ENCODE measurements at places on chromosomes 11 and 22. TPM values are rescaled to one million over a fixed set of nuclear protein-coding genes. Genes with fewer than 3 reads are reported as not detected.
A peak's percentile ranks its signal among the peaks of the same experiment; 100 is the strongest.

GRCh38 chr11:116051494-116051893, 547.3 kb upstream of the CADM1 start:
- DNase-seq = no peak

DNA sequence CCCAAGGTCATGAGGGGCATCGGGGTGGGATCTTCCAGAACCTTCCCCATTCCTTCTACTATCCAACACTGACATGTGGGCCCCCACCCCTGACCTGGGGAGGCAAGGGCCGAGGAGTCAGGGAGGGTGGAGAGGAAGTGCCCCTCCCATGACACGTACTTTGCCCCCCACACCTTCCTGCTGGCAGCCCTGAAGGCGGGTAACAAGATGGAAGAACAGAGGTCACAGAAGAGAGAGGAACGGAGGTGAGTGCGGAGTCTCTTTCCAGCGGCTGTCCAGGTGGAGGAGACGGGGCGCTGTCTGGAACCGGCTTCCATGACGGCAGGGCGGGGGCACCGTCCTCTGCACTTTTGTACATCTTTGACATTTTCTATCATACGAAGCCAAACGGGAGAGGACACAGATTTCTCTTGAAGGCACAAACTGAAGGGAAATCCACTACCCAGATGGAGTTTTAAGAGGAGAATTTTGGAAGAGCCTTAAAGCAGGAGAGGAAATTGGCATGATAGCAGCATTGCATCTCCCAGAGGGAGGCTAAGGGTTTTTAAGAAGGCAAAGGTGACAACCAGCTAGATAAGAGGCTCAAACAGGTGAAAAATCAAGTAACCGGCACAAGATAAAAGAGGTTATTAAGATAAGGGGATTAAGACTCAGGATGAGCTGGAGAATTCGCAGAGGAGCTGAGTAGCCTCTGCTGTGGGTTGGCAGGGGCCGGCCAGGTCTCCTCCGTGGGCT, 16.7 kb downstream of the OSBPL5 start:
- DNase-seq = no peak

DNA sequence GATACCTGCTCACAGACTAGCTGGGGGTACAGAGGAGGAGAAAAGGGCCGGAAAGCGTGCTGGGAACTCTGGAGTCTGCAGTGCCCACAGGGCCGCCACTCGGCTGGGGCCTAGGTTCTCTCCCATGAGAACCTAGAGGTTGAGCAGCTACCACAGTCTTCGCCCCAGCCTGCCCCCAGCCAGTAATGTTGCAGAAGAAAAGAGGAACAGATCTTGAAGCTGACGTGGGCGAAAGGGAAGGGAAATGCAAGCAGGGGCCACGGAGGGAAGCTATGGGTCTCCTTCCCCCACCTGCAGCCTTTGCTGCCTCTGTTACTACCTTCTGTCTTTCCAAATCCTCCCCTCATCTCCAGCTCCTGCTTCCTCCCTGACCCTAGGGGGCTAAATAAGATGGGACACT, 28.8 kb upstream of the P2RY2 start:
- no peak for DNase-seq

DNA sequence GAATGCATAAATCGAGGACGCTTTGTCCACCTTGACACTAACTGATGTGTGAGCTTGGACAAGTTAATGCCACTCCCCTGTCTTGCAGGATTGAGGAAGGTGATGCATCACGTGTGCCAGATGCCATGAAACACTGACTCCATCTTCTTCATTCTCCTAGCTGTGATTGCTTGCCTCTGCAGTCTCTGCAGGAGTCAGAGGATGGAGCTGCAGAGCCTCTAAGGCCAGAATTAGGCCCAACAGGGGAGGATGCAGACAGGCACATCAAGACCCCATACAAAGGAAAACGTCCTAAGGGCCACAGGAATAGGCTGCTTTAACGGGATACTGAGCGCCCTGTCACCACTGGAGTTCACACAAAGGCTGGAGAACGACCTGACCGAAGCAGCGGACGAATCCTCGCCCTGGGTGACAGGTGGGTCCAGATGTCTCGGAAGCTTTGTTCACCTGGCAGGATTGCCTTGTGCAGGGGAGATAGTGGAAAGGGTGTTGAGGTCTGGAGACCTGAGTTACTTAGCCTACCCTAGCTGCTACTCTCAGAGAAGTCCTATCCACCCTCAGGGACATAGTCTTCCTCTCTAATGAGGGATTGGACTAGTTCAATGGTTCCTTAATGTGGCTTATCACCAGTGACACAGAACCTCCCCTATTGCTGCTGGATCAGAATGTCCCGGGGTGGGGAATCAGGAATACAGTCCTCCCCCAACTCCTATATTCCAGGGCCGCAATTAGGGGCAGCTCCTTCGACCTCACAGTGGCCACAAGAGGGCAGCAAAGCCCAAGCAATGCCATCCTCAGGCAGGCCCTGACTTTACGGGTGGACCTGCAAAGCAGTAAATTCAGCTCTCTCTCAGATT, 32.4 kb downstream of the DBX1 start:
- DNase-seq = peak; percentile 91

- no peak for DNase-seq
Measured at GRCh38 chr11:60858731-60859464, 3.1 kb upstream of the PTGDR2 start.

DNA sequence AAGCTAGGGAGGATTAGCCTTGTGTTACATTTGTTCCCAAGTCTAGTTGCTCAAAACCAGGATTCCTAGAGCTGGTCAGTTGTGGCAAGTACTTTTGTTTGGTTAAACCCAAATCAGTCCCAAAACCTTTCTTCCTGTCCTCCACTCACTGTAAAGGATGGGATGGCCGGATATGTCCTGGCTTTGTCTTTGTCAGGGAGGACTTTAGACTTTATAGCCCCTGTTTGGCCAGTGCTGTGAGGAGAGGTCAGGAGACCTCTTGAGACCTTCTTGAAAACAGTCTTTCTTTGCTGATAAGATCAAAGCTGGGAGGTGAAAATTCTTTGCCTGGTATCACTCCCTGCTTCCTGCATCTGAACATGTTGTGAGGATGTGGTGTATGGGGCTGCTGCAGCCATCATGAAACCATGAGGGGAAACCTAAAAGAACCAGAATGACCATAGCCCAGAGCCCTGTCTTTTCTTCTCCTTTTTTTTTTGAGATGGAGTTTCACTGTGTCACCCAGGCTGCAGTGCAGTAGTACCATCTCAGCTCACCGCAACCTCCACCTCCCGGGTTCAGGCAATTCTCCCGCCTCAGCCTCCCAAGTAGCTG, 43.6 kb upstream of the FTH1 start:
- DNase-seq = no peak

DNA sequence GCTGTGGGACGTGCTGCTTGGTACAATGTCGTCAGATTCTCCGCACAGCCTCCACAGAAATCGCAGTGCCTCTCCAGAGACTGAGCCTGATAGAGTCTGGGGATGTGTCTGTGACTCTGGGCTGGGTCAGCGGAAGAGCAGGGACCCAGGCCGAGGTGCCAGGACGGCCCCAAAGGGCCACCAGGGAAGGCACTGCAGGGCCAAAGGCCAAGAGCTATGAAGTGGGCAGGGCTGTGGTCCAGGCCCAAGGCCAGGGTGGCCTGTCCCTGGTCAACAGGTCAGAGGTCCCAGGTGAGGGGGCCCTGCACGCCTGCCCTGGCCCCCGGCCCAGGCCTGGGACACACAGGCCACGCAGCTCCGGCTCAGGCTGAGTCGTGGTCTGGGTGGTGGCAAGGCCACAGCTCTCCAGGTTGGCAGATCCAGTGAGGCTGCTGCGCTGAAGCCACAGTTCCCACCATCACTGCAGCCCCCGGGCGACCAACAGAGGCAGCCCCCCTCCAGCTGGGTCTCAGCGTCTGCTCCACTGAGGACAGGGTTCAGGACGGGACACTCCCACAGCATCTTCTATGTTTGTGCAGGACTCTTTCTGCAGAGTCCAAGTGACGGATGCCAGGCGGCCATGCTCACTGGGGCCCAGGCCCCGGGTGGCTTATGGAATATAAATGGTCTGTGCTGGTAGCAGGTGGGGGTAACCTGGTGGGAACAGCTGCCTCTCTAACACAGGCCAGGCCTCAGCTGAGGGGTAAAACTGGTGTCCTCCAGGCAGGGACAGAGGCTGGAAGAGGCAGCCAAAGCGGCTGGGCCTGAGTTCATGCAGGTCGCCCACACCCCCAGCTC, 4.8 kb upstream of the PIM3 start:
- DNase-seq = no peak

DNA sequence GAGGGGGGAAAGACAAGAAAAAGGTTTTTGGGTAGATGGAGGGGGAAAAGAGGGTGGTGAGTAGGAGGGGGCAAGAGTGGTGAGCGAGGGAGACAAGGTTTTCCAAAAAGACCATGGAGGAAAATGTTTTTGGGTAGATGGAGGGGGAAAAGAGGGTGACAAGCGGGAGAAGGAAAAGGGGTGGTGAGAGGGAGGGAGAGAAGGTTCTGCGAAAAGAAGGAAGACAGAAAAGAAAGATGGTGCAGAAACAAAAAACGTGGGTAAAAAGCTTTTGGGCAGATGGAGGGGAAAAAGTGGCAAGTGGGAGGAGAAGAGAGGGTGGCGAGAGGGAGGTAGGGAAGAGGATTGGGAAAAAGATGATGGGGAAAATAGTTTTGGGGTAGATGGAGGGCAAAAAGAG, 116.0 kb upstream of the SERPIND1 start:
- no peak for DNase-seq

- DNase-seq = no peak
Measured at GRCh38 chr11:83285151-83285770, 906 bp downstream of the CCDC90B start.

- DNase-seq = peak; percentile 62
Measured at GRCh38 chr11:86374586-86374985, at the start of gene CCDC81. Gene CCDC81 (plus strand): TSS chr11:86374887. CDS start chr11:86375164, 277 bp downstream.

GRCh38 chr22:24758164-24758799, 16.2 kb downstream of the PIWIL3 start:
- peak; percentile 85 for DNase-seq

- no peak for DNase-seq
Measured at GRCh38 chr11:134025082-134025429, 43.8 kb upstream of the JAM3 start.

- DNase-seq = peak; percentile 16
Measured at GRCh38 chr11:72015511-72016061, 16.9 kb downstream of the IL18BP start.

DNA sequence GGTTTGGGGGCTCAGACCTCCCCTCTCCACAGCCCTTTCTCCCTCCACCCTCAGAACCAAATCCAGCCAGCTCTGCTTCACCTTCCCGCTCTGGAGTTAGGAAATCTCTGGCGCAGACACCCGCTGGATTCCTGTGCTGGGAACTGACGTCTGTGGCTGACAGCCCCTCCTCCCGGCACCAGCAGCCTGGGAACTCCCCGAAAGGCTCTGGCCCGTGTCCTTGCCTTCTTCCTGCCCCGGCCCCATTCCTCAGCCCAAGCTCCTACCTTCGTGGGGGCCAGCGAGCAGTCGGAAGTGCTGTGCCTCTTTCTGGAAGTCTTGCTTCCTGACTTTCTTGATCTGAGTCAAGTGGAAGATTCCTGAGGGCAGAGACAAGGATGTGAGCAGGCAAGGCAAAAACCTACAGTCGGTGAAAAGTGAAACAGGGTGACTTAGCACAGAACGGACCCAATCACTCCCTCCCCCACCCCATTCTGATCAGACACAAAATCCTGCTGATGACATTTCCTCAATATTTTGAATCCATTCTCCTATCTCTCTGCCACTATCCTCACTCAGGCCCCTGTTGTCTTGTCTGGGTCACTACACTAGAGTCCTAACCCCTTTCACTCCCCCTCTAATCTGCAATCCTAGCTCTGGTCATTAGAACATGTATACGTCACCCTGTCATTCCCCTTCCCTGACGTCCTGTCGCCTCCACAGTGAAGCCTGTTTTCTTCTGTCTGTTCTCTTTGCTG, 34.1 kb downstream of the CHRDL2 start:
- no peak for DNase-seq

- DNase-seq = no peak
Measured at GRCh38 chr11:70064008-70064725, 13.9 kb upstream of the ANO1 start.

GRCh38 chr11:115389790-115390189, 114.4 kb downstream of the CADM1 start:
- no peak for DNase-seq

GRCh38 chr11:67114275-67114896, 4.7 kb upstream of the KDM2A start:
- DNase-seq = no peak

- DNase-seq = no peak
Measured at GRCh38 chr11:61999141-61999975, 31.9 kb upstream of the FTH1 start.

GRCh38 chr11:117693344-117693743, 103.7 kb downstream of the DSCAML1 start:
- DNase-seq = no peak

GRCh38 chr11:9533058-9533457, 40.4 kb upstream of the WEE1 start:
- no peak for DNase-seq

GRCh38 chr11:24005202-24005876, 491.5 kb upstream of the LUZP2 start:
- no peak for DNase-seq

GRCh38 chr11:108866781-108867180, 201.9 kb downstream of the DDX10 start:
- no peak for DNase-seq

- no peak for DNase-seq
Measured at GRCh38 chr11:17936790-17937189, 76.1 kb downstream of the SERGEF start.

CCDC188 gene
- 1.6 TPM for polyA plus RNA-seq

CDHR5 gene
- polyA plus RNA-seq = not detected

XKR3 gene
- not detected for polyA plus RNA-seq

CCDC15 gene
- 2.3 TPM for polyA plus RNA-seq

ISX gene
- 0.63 TPM for polyA plus RNA-seq

ART1 gene
- polyA plus RNA-seq = not detected

GTSE1 gene
- polyA plus RNA-seq = 31.9 TPM

MOGAT2 gene
- polyA plus RNA-seq = not detected

SLC22A25 gene
- polyA plus RNA-seq = not detected

SHANK2 gene
- 9.2 TPM for polyA plus RNA-seq

SLC22A6 gene
- polyA plus RNA-seq = 2.0 TPM

RAPSN gene
- 0.24 TPM for polyA plus RNA-seq

OR6T1 gene
- not detected for polyA plus RNA-seq

CRYBB3 gene
- polyA plus RNA-seq = not detected

Data from brain (organoid and tissue), 16 donors.